Hepatocyte (in vitro differentiated cells): ENCODE measurements at places on chromosomes 11 and 22. TPM values are rescaled to one million over a fixed set of nuclear protein-coding genes. Genes with fewer than 3 reads are reported as not detected.

The MMP13 gene
- 0.57 TPM in 1 of 2 replicates, not detected in the other for total RNA-seq

The SAA4 gene
- total RNA-seq: 73.0 and 73.8 TPM in 2 replicates

- no peak overlapping the region for H3K4me3 ChIP-seq
- no peaks in the 10 kb centered on the region for H3K36me3 ChIP-seq
- H3K27me3 ChIP-seq: no peaks in the 10 kb centered on the region
- peaks cover 6% of the 10 kb centered on the region for H3K4me1 ChIP-seq
- no peak for DNase-seq
These were observed 143.9 kb downstream of the CADM1 start for GRCh38 chr11:115360186-115360824.

DNA sequence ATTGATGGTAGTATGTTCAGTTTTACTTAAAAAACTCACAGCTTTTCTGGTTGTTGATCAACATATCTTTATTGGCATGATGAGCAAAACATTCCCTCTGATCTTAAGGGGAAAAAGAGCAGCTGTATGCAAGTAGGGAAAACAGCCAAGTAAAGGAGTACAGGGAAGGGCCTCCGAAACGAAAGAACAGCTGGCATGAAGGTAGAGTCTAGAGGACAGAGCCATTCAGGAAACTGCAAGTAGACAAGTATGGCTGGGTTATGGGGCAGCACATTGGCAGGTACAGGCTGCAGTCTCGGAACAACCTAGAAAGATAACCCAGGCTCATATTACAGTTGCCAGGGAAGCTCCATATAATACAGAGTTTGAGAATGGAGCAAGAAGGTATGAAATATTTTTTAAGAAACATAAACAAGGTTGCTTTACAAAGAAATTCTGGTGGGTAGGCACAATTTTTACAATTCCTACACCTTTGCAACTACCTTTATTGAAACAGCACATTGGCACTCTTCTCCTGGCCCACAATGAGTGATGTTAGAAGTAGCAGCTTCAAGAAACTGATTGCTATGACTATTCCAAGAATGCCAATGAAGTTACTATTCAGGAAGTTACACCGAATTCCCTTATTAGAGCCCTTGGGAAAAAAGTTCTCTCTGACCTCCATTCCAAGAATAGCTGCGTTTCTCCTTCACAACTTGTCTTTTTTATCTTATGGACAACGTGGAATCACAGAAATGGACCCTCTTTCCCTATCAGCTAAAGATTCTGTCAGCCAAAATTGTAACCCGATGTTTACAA is 45.2 kb downstream of the LGR4 start:
- H3K36me3 ChIP-seq: no peaks in the 10 kb centered on the region
- H3K4me1 ChIP-seq: peaks cover 13% of the 10 kb centered on the region
- H3K27me3 ChIP-seq: no peaks in the 10 kb centered on the region
- H3K4me3 ChIP-seq: no peak overlapping the region
- H3K27ac ChIP-seq: no peak overlapping the region
- DNase-seq: no peak

DNA sequence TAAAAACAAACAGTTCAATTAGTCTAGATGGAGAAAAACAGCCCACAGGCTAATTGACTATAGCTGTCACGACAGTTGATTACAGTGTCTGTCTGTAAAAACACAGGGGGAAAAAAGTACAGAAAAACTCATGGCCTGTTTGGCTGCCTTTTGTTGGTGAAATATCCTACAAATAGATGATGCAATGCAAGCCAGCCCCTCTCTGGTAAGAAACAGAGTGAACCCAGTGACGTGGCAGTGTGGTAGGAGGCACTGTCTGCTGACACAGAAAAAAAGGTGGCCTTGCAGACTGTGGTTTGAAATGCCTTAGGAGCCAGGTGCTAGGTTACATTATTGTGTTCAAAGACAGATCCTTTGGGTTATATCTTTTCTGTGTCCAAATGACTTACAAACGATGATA is 431.4 kb upstream of the CCDC90B start:
- no peak overlapping the region for H3K4me3 ChIP-seq
- no peaks in the 10 kb centered on the region for H3K36me3 ChIP-seq
- H3K4me1 ChIP-seq: no peaks in the 10 kb centered on the region
- H3K27ac ChIP-seq: no peak overlapping the region
- DNase-seq: peak; percentile 55
